Substantia nigra (tissue), 51 donors: ENCODE measurements at places on chromosomes 1 and 21.

- no peak for DNase-seq
These were observed 251.4 kb upstream of the B3GALT2 start for GRCh38 chr1:193437785-193438184.

- DNase-seq, result no peak
These were observed 50.4 kb downstream of the MIGA1 start for GRCh38 chr1:77829851-77830250.

DNA sequence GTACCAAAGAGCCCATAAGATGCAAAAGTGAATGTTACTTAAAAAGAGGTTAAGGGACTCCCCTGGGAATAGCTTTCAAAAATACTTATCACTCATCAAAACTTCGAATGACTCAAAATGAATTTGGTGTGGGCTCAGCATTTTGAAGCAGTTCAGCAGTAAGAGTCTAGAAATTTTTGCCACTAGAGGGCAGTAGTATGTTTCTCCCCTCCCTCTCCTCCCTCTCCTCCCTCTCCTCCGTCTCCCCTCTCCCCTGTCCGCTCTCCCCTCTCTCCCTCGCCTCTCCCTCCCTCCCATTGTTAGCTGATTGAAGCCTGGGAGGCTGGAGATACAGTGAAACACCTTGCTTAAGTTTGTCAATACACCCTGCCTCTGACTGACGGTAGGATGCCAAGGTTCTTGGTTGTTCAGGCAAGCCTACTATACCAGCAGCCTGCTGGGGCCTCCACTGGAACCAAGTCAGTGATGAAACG lies 70.8 kb upstream of the TENT5C start:
- no peak for DNase-seq

DNA sequence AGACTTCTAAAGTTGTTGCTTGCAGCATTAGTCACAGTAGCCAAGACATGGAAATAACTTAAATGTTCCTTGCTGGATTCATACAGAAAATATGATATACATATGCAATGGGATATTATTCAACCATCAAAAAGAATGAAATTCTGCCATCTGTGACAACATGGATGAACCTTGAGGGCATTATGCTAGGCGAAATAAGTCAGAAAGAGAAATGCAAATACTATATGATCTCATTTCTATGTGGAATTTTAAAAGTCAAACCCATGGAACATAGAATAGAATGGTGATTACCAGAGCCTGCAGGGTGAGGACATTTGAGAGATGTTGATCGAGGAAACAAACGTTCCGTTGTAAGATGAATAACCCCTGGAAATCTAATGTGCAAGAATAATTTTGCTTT lies 43.0 kb downstream of the CRB1 start:
- DNase-seq, result no peak

DNA sequence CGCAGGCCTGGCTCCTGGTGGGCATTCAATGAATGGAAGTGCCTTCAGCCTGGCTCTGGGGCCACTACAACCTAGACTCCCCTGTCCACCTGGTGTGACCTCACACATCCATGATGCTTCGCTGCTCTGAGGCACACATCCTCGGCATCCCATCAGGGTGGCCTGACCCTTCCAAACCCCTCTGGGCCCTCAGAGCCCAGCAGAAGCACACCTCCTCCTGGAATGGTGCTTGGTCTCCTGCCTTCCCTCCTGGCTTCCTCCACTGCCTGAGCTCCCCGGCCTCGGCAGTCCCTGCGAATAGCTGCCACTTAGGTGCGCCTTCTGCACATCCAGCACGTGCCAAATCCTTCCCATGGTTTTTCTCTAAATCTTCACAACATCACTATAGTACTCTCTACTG lies 133.8 kb downstream of the GLIS1 start:
- DNase-seq, result no peak

- DNase-seq, result no peak
These were observed 4.3 kb upstream of the CBR1 start for GRCh38 chr21:36065497-36066036.

DNA sequence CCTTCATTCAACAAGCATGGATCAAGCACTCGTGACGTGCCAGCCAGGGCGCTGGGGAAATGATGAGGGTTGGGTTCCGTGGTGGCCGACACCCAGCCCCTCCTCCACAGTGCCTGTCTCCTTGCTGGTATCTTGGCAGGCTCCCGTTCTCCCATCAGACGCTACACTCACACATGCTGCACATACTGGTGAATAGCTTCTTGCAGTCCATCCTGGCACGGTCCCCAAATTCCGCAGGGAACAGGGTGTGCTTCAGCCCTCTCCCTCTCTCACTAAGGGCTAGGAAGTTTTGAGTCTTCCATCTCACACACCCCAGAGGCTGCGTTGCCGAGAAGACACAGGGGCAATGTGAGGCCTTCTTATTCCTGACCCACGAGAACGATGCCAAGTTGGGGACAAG lies 10.1 kb upstream of the MEF2D start:
- no peak for DNase-seq

- DNase-seq, result no peak
These were observed 862 bp upstream of the ID3 start for GRCh38 chr1:23559985-23560741.

GRCh38 chr21:39430457-39430856 lies 15.1 kb downstream of the LCA5L start:
- DNase-seq, result no peak

GRCh38 chr1:3105167-3105863 lies 36.3 kb downstream of the PRDM16 start:
- no peak for DNase-seq

DNA sequence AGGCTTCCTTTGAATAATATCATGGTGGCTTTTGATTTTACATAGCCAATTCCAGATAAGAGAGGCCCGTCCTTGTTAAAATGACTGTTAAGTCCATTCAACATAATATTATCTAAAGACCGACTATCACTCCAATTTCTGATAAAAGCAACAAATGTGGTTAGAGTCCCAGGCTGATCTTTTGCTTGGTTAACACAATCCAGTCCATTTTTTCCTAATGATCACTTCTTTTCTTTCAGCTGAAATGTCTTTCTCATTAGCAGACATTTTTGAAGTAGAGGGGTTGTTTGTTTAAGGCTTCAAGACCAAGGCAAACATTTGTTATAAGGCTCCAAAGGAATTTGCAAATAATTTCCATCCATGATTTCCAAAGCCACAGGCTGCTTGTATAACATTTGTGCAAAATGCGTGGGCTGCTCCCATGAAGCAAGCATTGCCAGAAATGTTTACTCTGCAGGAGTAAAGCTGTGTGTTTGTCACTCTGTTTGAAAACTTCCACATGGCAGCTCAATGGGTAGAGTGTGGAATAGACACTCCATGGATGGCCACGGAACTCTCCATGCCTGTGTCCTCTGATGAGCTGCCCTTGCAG lies 111.5 kb downstream of the PSMG1 start:
- DNase-seq, result no peak

GRCh38 chr1:168386949-168387586 lies 106.4 kb downstream of the TBX19 start:
- no peak for DNase-seq

DNA sequence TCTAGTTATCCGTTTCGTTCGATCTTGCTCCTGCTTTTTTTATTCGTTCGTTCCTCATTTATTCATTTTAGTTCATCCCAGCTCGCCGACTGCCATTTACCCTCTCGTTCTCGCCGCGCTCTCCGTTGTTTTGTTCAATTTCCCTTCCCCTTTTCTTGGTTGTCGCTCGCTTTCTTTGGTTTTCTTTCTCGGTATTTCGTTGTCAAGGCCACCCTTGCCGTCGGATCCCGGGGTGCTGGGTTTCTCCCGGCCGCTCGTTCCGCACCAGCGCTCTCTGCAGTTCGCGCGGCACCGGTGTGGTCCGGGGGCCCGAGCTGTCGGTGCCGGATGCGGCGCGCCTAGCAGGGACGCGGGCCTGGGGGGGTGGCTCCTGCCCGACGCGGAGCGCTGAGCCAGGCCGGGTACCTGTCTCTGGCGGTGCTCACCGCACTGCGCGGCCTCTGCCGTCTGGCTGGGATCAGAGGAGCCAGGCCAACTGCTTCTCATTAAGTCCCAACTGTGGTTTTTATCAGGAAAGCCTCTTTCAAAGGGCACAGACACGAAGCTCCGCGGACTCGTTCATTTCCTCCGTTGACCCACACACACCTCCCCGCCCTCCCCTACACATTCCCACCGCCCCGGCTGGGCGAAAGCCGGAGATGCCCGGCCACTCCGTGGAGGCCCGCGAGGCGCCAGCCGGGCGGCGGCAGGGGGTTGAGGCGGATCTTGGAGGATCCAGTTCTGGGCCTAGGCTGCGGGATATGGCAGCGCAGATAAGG lies 1.6 kb downstream of the ALX3 start:
- no peak for DNase-seq

GRCh38 chr1:77170687-77171086 lies 48.5 kb downstream of the PIGK start:
- no peak for DNase-seq

DNA sequence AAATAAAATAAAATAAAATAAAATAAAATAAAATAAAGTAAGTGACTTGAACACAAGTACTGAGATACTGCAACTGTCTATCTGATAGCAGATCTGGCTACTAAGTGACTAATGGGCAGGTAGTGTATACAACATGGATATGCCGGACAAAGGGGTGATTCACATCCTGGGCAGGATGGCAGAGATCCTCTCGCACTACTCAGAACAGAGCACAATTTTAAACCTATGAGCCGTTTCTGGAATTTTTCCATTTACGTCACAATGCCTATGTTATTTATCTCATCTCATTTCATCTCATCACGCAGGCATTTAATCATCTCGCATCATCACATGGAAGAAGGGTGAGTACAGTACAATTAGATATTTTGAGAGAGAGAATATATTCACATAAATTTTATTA lies 233.3 kb upstream of the COA6 start:
- DNase-seq, result no peak

DNA sequence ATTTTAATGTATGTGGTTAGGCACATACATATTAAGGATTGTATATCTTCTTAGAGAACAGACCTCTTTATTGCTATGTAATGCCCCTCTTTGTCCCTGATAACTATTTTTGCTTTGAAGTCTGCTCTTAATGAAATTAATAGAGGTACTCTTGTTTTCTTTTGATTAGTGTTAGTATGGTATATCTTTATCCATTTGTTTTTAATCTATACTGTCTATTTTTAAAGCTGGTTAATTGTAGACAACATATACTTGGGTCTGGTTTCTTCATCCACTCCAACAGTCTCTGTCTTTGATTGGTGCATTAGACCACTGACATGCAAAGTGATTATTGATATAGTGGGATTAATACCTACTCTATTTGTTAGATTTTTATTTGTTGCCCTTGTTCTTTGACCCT lies 36.0 kb downstream of the LEPR start:
- no peak for DNase-seq

DNA sequence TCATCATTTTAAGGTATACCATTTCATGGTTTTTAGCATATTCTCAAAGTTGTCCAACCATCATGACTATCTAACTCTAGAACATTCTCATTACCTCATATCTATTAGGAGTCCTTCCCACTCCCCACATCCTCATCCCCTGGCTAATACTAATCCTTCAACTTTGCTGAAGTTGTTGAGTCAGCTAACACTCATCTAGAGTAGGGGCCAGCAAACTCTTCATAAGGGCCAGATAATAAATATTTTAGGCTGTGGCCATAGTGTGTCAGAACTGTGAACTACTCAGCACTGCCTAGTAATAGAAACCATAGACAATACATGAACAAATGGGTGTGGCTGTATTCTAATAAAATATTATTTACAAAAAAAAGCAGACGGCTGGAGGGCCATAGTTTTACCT lies 43.0 kb downstream of the TOR3A start:
- DNase-seq, result no peak
